ENCODE measurements at places on chromosomes 2 and 18. TPM values are rescaled to one million over a fixed set of nuclear protein-coding genes. Genes with fewer than 3 reads are reported as not detected.

GRCh38 chr2:45640576-45640975 lies 10.9 kb upstream of the PRKCE start:
- no peak for DNase-seq

- no peak for DNase-seq
Observed at GRCh38 chr2:227154986-227155774, 8.8 kb downstream of the COL4A4 start.

DNA sequence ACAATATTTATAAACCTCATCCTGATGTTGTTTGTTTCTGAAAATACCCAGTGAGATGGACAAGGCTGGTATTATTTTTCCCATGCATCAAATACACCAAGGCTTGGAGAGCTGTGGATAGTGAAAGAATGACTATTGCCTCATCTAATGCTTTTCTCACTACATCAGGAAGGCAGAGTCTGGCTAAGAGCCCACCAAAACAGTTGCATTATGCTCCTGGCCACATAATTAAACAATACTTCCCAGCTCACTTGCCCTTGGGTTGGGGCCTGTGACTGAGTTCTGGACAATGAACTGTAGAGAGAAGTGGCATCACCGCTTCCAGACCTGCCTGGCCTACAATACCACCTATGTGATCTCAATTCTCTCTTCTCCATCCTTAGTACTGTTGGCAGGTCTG lies 46.4 kb upstream of the REEP1 start:
- DNase-seq = no peak

- no peak for DNase-seq
Observed at GRCh38 chr2:68434981-68435380, 32.1 kb downstream of the FBXO48 start.

DNA sequence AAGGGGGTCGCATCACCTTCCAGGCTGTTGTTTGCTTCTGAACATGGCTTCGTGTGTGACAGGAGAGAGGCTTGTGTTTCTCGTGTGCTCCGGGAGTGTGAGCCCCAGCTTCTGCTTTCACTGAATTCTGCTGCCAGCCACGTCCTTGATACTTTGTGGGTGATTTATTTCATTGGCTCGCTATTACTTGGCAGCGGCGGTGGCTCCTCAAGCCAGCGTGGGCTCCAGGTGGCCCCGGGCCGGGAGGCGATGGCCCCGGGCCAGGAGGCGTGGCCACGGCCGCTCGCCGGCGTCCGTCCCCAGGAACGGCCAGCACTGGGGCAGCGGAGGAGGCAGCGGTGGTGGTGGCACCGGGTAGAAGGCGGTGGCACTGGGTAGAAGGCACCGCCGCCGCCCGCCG lies 63.1 kb downstream of the NAPG start:
- DNase-seq = no peak

DNA sequence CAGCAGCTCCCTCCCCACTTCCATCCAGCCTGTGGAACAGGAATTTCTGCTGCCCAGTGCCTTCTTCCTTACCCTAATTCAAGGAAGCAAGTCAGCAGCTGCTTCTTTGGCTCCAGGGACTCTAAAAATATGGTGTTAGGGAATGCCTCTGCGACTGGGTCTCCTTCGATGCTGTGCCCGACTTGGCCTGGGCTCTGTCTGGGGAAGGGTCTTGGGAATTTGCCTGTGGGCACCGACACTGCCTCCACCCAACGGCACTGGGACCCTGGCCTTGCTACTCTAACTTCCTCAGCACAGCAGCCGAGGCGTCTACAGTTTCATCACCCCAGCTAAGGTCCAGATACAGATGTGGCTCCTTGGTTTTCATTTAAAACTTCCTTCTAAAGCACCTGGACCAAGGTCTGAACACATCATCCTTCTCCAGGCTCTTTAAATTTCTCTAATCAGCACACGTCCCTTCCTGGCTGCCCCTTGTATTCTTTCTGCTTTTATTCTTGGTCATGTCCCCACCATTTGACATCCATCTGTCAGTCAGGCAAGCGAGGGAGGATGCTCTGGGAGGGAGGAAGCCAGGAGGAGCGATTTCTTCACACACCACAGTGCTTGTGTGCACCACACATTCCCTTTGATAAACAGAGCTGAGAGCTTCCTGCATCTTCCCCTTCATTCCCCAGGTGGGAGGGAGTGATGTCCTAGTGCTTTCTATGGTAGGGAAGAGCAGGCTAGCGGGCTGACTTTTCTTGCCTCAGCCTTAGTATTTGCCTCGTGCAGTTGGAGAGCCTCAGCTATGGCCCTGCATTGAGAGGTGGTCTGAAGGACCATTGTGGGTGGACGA lies 6.8 kb downstream of the LBH start:
- no peak for DNase-seq

DNA sequence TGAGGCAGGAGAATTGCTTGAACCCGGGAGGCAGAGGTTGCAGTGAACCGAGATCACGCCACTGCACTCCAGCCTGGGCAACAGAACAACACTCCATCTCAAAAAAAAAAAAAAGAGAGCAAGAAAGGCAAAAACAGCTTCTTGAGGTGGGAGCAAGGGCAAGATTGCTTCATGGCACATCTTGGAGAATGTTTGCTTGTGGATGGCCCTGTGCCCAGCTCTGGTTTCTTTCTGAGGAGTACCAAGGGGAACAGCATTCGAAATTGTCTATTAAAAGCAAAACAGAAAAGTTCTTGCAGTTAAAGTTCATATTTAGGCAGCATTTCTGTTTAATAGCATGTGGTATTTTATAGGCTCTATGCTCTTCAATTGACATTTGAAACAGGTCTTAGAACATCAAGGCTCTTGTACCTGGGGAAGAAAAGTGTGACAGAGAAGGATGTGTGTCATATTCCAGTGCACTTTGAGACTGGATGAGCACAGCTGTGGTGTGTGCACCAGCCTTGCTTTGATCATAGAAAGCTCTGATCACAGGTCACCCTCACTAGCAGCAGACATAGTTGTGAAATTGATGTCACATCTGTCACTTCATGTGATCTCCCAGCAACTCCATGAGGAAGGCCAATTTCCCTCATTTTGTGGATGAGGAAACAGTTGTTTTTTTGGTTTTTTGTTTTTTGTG lies 154.3 kb downstream of the UXS1 start:
- DNase-seq = peak; percentile 24

GRCh38 chr2:128682266-128682665 lies 363.6 kb upstream of the HS6ST1 start:
- DNase-seq = no peak

The SMARCAL1 gene
- polyA plus RNA-seq = 24.2 TPM

The NBAS gene
- polyA plus RNA-seq = 34.8 TPM

The RAB6C gene
- 0.29 TPM for polyA plus RNA-seq

The STARD6 gene
- polyA plus RNA-seq = 0.75 TPM

The KYNU gene
- 0.15 TPM for polyA plus RNA-seq

The TAF4B gene
- polyA plus RNA-seq = 0.12 TPM

The CMPK2 gene
- 5.9 TPM for polyA plus RNA-seq

The GTF2A1L gene
- not detected for polyA plus RNA-seq

The PKDCC gene
- polyA plus RNA-seq = 4.1 TPM

The MYCN gene
- 12.0 TPM for polyA plus RNA-seq

Measured in brain (organoid and tissue), 16 donors.